ENCODE measurements at places on chromosomes 2 and 18. TPM values are rescaled to one million over a fixed set of nuclear protein-coding genes. Genes with fewer than 3 reads are reported as not detected.

DNA sequence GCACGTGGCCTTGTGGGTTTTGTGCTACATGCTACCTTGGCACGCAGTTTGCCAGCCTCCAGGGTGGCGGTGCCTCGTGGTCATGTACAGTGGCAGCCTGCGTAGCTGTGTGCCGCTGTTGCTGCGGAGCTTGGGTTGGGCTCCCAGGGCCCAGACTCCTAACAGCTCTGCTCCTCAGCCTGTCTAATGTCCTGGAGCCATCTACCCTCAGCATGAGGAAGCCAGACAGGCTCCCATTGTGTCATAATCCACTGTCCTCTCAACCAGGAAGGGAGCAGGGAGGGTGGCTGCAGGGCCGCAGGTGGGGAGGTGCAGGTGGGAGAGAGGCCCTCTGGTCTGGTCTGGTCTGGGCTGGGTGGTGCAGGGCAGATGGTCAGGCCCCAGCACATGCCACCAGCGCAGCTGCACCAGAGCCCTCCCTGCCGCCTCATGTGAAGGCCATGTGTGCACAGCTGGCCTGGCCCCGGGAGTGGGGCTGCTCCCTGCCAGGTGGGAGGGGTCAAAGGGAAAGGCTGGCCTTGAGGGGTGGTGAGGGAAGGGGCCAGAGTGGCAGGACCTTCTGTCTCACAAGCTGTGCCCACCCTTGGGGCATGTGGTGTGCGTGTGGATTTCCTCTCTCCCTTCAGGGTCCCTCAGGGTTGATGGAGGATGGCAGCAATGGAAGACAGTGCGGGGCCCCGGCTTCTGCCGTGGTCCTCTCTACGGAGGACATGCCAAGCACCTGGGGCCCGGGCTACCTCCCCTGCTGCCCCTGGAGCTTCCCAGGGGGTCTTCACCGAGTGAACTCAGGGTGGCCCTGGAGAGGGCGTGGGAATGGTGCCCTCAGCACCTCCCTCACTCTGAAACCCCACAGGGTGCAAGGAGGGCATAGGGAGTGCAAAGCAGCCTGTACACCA lies 4.8 kb downstream of the ATOH8 start:
- DNase-seq, result no peak

The CENPA gene
- 1.9 TPM for total RNA-seq

The ARHGEF4 gene
- total RNA-seq, result 378 TPM

DNA sequence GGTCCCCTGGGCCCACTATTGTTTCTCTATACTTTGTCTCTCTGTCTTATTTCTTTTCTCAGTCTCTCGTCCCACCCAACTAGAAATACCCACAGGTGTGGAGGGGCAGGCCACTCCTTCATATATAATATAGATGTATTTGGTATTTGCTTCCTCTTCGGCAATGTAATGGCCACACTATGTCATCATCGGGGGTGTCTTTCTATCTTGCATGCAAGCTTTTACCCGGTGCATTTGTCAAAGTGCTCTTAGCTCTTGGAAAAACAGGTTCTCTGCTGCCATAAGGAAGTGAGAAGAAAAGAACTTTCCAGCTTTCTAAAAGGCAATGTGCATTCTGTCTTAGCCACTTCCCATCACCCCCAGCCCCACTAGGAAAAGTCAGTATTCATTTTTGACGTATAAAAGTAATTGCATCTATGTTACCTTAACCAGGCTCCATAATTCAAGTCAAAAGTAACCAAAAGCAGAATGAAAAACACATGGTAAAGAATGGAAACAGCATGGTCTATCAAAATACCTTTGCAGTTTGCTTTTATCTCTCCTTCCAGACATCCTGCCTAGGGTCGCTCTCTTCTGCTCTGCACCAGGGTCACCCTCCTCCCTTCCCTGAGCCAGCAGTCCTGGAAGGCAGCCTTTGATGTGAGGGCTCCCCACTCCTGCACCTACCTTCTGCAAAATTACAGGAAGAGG lies 27.2 kb upstream of the FHL2 start:
- DNase-seq, result no peak

The CDH7 gene
- not detected for total RNA-seq

The GBX2 gene
- total RNA-seq, result 0.60 TPM

DNA sequence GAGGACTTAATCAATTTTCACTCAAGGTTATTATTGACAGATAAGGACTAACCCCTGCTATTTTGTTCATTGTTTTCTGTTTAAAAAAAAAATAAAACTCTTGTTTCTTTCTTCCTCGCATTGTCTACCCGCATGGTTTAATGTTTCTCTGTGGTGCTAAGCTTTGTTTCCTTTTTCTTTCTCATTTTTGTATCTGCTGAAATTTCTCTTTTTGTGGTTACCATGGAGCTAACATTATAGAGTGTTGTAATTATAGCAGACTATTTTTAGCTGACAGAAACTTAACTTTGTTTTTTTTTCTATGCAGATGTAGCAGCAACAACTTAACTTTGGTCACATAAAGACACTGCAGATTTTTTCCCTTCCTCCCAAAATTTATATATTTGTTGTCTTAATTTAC lies 43.1 kb upstream of the CHN1 start:
- no peak for DNase-seq

- DNase-seq, result no peak
These were observed 1.4 kb downstream of the RMC1 start for GRCh38 chr18:23504720-23505119.

The SF3B6 gene
- total RNA-seq, result 79.0 TPM

GRCh38 chr2:11254100-11254536 lies 90.3 kb downstream of the ROCK2 start:
- no peak for DNase-seq

DNA sequence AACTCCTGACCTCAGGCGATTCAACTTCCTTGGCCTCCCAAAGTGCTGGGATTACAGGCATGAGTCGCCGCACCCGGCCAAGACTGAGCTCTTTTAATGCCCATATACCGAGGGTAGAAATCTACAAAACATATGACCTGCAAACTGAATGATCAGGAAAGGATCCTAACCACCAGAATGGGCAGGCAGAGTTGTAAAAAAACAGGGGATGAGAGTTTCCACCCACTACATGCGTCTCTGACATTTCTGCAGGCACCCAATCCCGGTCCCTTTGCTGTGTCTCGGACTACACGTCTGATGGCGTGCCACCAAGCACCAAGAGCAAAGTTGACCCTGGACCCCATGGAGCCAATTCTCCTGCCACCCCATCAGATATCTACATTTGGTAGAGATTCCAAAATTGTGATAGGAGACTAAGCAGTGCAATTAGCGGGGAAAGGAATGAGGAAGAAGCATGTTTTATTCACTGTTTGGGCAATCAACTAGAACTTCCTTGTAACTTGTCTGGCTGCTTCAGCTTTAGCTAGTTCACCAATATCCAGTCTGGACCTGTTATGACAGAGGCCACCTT lies 74.1 kb downstream of the ATP8B1 start:
- no peak for DNase-seq

The IMMT gene
- 73.2 TPM for total RNA-seq

- DNase-seq, result no peak
These were observed 24.1 kb upstream of the ZCCHC2 start for GRCh38 chr18:62498616-62499262.

DNA sequence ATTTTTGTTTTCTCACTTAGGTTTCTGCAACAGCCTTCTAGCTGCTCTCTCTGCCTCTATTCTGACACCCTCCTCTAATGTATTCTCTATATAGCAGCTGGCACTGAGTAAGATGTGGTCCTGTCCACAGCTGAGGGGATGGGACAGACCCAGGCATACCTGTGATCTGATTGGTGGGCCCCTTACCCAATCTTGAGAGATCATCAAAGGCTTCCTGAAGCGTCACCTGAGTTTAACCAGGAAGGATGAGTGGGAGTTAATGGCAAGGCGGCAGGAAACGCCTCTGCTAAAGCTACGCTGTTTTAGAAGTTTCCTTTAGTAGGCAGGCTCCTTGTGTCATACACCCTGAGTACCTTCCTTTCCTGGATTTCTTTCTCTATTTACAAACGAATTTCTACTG lies 5.7 kb upstream of the TET3 start:
- DNase-seq, result no peak

DNA sequence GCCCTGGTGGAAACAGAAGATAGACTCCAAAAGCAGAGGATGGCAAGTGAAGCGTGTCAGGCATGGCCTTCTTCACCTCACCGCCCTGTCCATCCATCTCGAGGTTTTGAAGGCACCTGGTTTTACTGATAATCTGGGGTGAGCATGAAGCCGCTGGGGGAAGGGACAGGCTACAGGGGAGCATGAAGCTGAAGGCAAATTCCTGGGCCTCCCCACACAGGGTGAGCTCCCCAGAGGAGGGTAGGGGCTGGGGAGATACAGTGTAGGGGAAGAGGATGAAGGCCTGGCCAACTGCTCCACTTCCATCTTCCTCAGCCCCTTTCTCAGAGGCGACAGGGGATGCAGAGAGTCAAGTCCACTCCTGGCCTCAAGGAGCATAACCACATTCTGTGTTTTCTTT lies 228.3 kb upstream of the SMAD2 start:
- DNase-seq, result no peak

The GALNT3 gene
- total RNA-seq, result 15.1 TPM

DNA sequence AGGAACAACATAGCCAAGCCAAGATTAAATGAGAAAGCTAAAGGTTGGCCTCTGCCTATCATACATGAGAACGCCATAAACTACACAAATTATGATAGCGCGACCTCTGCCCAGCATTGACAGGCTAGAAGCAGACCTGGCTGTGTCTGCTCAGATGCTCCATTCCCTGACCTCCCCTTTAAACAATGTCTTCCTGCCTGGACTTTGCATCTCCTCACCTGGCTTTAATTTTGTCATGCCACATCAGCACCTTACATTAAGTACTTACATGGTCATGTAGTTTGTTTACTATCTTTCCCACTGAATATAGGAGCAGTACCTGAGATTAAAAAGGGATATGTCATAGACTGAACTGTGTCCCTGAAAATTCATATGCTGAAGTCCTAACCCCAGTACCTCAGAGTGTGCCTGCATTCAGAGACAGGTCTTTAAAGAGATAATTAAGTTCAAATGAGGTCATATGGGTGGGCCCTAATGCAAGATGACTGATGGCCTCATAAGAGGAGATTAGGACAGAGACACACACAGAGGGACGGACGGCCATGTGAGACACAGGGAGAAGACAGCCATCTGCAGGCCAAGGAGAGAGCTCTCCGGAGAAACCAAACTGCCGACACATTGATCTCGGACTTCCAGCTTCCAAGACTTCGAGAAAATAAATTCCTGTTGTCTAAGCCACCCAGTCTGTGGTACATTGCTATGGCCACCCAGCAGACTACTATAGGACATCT lies 103.7 kb downstream of the BIN1 start:
- no peak for DNase-seq

DNA sequence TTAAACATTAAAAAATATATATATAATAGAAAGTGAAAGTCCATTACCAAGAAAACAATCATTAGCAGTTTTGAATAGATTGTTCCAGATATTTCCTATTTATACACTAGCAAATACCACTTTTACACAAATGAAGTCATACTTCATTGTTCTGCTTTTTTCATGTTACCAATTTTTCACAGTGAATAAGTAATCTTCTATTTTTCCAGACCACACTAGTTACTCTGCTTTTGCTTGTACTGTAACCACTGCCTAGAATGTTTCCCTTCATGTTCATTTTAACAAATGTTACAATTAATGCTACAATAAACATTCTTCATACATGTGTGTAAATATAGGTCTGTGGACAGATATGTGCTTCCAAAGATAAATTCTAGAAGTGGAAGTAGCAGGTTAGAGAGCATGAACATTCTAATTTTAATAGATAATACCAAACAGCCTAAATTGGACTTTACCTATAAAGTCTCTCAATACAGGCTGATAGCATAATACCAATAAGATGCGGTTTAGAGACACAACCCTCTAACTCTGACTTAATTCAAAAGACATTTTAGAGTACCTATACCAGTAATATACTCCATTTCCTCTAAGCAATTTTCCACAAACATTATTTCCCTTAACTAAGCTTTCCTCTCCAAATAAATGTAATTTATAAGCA lies 17.0 kb downstream of the ITSN2 start:
- no peak for DNase-seq

The FMNL2 gene
- 15.4 TPM for total RNA-seq

DNA sequence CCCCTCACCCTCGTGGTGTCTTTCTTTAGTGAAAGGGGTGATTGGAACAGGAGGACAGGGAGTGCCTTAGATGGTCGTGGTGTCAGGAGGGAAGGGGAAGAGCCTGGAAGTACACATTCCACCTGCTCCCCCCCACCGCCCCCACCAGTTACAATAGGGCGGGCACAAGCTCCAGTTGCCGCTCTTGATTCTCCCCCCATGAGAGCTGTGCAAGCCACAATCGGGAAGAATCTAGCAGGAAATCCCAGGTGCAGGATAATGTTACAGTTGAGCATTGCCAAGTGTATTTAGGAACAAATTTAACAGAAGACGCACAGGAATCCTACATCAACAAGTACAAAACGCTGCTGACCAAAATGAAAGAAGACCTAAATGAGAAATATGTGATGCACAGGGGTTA lies 73.6 kb downstream of the ASAP2 start:
- DNase-seq, result peak; percentile 38

The CFC1 gene
- not detected for total RNA-seq

GRCh38 chr2:11343368-11343649 lies 1.1 kb downstream of the ROCK2 start:
- no peak for DNase-seq

DNA sequence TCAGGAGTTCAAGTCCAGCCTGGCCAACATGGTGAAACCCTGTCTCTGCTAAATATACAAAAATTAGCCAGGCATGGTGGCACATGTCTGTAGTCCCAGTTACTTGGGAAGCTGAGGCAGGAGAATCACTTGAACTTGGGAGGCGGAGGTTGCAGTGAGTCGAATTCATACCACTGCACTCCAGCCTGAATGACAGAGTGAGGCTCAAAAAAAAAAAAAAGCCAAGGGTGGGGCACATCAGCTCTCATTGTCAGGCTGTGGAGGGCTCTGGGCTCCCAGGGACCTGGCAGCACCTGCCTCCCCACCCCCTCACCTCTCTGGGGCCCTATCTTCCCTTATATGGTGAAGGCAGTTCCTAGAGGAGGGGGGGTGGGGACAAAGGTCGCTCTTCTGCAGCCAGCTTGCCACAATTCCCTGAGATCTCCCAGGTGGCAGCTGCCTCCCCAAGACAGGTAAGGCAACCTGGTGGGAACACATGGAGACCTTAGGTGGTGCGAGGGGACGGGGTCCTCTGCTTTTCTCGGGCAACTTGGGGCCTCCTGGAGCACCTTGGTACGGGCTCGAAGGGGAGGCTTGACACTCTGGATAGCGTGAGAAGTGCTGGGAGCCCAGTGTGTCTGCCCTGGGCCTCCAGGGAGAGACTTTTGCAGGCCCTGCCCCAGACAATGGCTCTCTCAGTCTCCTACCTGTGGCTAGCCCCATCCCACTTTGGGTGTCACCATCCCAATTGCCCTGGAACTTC lies at the start of gene VIL1:
VIL1 (plus strand) TSS at position 407 of the 742 bp plus-strand sequence. CDS start 4,656 bp downstream, outside the sequence.
- DNase-seq, result no peak

All from suprapubic skin (tissue), 4 donors.